ENCODE measurements at places on chromosomes 3 and 15. TPM values are rescaled to one million over a fixed set of nuclear protein-coding genes. Genes with fewer than 3 reads are reported as not detected.
A peak's percentile ranks its signal among the peaks of the same experiment; 100 is the strongest.

ALDH1A2 gene
- total RNA-seq: 2.6 TPM

DNA sequence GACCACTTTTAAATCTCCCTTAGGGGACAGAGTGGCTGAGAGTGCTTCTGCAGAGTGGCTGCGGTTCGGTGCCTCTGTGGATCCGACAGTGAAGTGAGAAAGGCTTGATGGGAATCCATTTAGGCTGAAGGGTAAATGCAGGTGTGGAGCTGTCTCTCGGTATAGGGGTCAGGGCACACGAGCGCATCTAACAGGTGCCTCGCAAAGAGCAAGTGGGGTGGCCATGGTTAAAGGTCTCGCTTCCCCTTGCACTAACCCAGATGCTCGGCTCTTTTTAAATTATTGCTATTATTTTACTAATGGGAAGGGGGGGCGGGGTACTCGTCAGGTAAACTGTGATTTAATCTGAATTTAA lies 598 bp upstream of the GJD2 start:
- no peak for DNase-seq

- DNase-seq: peak; percentile 53
Observed at GRCh38 chr3:136819731-136820679, 1.1 kb downstream of the SLC35G2 start.

GRCh38 chr15:70376031-70376928 lies 278.6 kb upstream of the TLE3 start:
- DNase-seq: no peak

DNA sequence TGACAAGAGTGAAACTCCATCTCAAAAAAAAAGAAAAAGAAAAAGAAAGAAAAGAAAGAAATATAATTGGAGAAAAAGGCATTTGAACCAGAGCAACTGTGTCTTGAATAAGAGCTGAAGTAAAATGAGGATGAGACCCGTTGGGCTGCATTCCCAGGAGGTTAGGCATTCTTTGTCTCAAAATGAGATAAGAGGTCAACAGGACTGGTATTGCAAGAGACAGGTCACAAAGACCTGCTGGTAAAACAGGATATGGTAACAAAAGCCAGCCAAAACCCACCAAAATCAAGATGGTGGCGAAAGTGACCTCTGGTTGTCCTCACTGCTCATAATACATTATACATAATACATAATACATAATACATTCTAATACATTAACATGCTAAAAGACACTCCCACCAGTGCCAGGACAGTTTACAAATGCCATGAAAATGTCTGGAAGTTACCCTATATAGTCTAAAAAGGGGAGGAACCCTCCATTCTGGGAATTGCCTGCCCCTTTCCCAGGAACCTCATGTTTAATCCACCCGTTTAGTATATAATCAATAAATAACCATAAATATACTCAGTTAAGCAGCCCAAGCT lies 8.6 kb upstream of the TIPIN start:
- DNase-seq: no peak

GRCh38 chr3:143067201-143067600 lies 52.4 kb upstream of the CHST2 start:
- DNase-seq: no peak

GRCh38 chr3:40129981-40130380 lies 179.5 kb upstream of the EIF1B start:
- DNase-seq: no peak

DNA sequence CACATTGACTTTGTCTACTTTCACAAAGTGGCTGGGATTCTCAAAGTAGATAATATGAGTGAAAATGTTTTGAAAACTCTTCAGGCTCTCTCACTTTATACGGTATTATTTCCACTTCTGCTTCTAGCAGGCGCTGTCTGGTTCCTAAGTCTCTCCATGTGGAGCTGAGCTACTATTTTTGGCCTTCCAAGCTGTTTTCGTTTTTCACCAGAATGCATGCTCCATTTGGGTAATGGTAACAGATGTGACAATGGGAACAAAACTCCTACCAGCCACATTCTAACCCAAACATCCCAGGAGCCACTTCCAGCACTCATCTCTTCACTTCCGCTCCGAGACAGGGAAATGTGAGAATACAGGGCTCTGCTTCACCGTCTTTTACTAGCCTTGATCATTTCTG lies 586.7 kb downstream of the NTRK3 start:
- no peak for DNase-seq
